ENCODE measurements at places on chromosomes 1 and 21. TPM values are rescaled to one million over a fixed set of nuclear protein-coding genes. Genes with fewer than 3 reads are reported as not detected.

GRCh38 chr21:43021756-43022600 is 47.6 kb downstream of the PKNOX1 start:
- H3K27ac ChIP-seq: no peak overlapping the region
- no peaks in the 10 kb centered on the region for H3K36me3 ChIP-seq
- H3K4me1 ChIP-seq: no peaks in the 10 kb centered on the region
- H3K4me3 ChIP-seq: no peak overlapping the region

- H3K4me1 ChIP-seq: no peaks in the 10 kb centered on the region
- DNase-seq: no peak
- H3K27me3 ChIP-seq: no peaks in the 10 kb centered on the region
- no peak overlapping the region for H3K4me3 ChIP-seq
Observed at GRCh38 chr1:62508187-62508758, 71.4 kb downstream of the USP1 start.

GRCh38 chr1:46408356-46409062 is 14.4 kb downstream of the FAAH start:
- H3K4me1 ChIP-seq: peaks cover 9% of the 10 kb centered on the region
- no peak overlapping the region for H3K27ac ChIP-seq
- DNase-seq: no peak
- no peak overlapping the region for H3K4me3 ChIP-seq
- peaks cover 8% of the 10 kb centered on the region for H3K36me3 ChIP-seq
- H3K27me3 ChIP-seq: no peaks in the 10 kb centered on the region

Gene CFHR3
- not detected for total RNA-seq

Gene CD160
- total RNA-seq: 0.49 TPM

Gene CLCNKA
- 0.25 TPM for total RNA-seq

Gene CHML
- total RNA-seq: 11.3 TPM

All from vagina (tissue), 2 donors.